NCI-H146 (cell line): ENCODE measurements at places on chromosomes 4 and X.

GRCh38 chr4:74016068-74016467 is 17.6 kb upstream of the CXCL5 start:
- no peak for DNase-seq

DNA sequence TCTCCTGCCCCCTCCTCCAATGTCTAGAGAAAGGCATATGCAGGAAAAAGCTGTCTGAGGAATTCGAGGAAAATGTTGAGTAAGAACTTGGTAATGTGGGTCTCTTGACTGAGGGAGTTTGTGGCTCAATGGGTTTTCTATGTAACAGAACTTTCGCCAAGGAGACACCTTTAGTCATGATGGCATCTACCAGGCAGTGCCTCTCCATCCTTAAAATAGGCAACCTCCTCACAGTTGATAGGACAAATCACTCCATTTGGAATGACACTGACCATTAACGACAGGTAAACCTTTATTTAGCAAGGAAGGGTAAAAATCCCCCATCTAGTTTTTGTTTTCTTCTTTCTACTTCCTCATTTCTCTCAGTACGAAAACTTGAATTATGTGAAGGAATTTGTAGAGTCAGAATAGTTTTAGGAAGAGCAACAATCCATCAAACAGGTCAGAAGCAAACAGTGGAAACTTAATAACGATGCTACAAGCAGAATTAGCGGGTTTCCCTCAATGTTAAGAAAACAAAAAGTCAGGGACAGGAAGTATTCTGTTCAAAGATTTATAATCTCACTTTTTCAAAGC is 2.7 kb downstream of the GSX2 start:
- no peak for DNase-seq

DNA sequence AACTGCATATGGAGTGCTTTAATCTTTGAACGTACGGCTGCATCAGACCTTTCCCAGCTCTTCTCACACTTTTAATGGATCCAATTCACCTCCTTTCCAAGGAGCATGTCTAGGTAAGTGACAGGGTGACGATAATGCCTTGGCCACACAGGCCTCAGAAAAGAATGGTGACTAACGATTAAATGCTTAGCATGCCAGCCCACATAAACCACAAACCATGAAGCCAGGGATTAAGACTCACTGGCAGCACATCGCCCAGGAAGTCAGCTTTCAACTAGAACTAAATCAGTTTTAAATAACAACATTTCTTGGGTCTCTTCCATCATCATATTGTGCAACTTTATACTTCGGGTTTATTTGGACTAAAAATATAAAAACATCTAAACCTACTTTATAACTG is 28.7 kb downstream of the INPP4B start:
- no peak for DNase-seq

- DNase-seq = peak; percentile 32
Measured at GRCh38 chrX:119729408-119730201, 28.8 kb upstream of the SOWAHD start.

DNA sequence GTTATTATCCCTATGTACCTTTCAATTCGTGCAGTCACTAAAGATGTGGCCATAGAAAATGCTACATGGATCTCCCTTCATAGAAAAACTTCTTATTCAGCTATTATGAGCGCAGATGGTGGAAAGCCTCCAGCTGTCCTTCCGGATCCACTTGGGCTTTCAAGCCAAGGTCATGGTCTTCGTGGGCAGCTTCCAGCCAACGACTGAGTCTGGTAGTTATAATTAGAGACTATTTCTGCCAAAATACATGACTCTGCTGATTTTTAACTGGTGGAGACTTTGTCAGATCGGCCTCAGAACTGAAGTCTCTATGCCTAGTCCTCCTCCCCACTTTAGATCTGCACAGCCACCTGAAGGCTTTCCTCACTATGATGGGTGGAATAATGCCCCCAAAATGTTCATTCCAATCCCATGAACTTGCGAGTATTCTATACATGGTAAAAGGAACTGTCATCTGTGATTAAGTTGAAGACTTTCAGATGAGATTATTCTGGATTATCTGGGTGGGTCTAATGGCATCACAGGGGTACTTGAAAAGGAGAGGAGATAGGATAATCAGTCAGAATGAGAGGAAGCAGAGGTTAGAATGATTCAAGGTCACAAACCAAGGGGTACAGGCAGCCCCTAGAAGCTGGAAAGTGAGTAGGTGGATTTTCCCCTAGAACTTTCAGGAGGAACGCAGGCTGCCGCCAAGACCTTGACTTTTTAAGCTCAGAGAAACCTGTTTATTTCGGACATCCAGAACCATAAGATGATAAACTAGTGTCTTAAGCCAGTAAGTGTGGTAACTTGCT is 171.1 kb upstream of the CXCL13 start:
- DNase-seq = no peak

GRCh38 chrX:38052096-38052495 is 45.7 kb downstream of the SYTL5 start:
- DNase-seq = no peak

DNA sequence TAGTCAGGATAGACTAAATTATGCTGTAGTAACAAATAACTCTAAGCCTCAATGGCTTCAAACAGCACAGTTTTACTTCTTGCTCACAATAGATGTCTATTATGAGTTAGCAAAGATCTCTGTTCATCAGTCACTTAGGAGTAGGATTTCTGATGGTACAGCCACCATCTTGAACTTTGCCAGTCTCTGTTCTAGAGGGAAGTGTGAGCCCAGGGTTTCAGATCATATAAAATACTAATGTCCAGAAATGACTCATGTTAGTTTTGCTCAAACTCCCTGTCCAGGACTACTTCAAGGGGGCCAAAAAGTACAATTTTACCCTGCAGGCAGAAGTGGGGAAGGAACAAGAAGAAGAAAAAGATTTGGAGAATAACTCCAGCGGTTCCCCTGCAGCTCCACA is 77.1 kb upstream of the LSM6 start:
- DNase-seq = no peak

DNA sequence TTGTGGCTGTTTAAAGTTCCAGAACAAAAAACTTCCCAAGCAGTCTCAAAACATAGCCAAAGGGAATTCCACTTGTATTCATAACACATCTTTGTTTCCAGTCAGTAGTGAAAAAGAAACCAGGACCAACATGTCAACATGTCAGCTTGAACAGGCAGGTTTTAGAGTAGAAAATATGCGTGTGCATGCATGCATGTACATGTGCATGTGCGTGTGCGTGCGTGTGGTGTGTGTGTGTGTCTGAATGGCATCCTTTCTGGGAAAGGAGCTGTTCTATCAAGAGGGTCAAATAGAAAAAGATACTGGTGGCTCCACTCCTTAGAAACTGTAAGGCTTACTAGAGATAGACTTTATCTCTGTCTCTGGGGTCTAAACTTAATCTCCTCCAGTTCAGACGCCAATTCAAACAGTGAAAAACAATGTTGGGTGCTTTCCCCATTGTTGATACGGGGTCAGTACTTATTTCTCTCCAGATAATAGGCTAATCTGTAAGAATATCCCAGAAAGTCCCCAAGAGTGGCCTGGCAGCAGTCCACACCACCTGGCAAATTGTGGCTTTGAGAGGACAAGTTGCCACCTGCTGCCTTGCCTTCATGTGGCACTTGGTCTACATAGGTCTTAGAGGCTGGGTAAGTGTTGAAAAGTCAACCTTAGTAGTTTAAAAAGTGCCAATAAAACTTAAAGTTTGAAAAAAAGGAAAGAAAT is 110.4 kb downstream of the SCD5 start:
- DNase-seq = no peak

DNA sequence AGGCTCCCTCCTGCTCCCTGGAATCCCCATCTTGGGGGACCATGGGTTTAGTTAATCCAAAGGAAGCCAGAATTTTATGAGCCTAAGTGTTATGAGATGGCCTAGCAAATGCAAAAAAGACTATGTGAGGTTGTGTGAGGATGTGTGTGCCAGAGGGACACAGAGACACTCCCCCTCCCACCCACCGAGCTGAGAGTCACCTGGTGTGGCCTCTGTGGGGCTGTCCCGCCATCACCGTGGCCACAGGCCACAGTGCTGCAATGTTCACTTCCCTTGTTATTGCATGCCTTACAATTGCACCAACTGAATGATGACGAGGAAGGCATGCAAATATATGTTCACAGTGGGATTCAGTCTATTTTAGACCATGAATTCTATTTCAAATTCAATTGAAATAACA is 601 bp upstream of the FGFBP2 start:
- DNase-seq = no peak

- no peak for DNase-seq
Measured at GRCh38 chr4:97643179-97643578, 500.1 kb downstream of the STPG2 start.

- no peak for DNase-seq
Measured at GRCh38 chrX:20965270-20966044, 408.8 kb upstream of the CNKSR2 start.
